ENCODE measurements at places on chromosomes 4 and X. TPM values are rescaled to one million over a fixed set of nuclear protein-coding genes. Genes with fewer than 3 reads are reported as not detected.

- DNase-seq, result no peak
Observed at GRCh38 chr4:5965225-5965624, 53.0 kb downstream of the C4orf50 start.

GRCh38 chr4:78441756-78442155, 109.8 kb upstream of the ANXA3 start:
- DNase-seq, result no peak

DNA sequence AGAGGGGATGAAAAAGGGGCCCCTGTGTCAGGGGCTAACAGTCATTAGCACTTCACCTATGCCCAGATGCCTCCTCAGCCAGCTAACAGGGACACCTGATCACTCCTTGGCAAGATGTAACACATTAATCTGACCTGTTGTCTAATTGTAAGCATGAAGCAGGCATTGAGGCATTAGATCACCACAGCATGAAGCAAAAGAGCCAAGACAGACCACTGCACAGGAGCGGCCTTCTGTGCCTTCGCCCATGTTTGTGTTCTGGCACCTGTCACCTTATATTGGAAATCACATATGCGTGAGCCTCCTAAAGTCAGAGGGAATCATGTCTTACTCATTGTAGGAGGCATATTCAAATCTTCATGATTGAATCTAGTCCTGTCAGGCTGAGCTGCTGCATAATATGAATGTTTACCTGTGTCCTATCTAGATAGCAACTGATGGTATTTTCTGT, 48.4 kb downstream of the PTTG2 start:
- DNase-seq, result no peak

- no peak for DNase-seq
Observed at GRCh38 chr4:69974631-69975030, 9.1 kb upstream of the CSN2 start.

DNA sequence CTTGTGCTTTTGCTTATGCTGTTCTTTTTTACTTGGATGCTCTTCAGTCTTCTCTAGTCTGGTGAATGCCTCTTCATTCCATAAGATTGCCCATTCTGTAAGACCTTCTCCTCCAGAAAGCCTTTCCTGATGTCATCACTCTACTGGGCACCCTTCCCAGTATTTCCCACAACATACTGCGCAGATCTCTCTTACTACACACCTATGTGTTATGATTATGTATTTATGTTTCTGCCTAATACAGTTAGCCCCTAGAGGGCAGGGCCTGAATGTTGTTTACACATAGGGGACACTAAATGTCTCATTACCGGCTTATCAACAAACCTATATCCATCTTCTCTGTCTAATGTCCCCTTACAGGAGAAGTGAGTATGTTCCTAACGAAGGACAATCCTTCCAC, 21.1 kb downstream of the AIFM1 start:
- DNase-seq, result no peak

GRCh38 chrX:113370006-113370405, 529.4 kb upstream of the AMOT start:
- no peak for DNase-seq

- no peak for DNase-seq
Observed at GRCh38 chr4:1168191-1169101, 3.9 kb downstream of the SPON2 start.

DNA sequence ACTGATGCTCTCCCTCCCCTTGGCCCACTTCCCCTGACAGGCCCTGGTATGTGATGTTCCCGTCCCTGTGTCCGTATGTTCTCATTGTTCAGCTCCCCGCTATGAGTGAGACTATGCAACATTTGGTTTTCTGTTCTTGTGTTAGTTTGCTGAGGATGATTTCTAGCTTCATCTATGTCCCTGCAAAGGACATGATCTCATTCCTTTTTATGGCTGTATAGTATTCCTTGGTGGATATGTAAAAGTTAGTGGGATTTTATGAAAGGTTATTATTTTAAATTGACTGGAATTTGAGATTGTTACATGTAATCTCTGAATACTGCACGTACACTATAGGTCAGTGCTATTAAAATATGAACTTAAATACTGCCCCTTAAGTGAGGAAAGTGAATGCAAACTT, 184.0 kb downstream of the WDFY3 start:
- no peak for DNase-seq

GRCh38 chr4:6043188-6043587, 25.0 kb upstream of the C4orf50 start:
- no peak for DNase-seq

GRCh38 chr4:117817301-117817700, 217.0 kb upstream of the NDST3 start:
- no peak for DNase-seq

DNA sequence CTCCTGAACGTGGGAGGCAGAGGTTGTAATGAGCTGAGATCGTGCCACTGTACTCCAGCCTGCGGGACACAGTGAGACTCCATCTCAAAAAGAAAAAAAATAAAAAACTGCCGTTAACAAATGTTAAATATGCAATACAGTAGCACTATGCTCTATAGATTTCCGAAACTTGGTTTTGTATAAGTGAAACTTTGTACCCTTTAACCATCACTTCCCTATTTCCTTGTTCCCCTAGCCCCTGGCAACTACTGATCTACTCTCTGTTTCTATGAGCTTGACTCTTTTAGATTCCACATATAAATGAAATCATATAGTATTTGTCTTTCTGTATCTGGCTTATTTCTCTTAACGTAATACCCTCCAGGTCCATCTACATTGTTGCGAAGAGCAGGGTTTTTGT, 74.1 kb downstream of the TAB3 start:
- DNase-seq, result no peak

GRCh38 chrX:41796577-41796976, 72.6 kb downstream of the GPR82 start:
- DNase-seq, result no peak

- DNase-seq, result no peak
Observed at GRCh38 chr4:82623121-82623683, 61.4 kb upstream of the TMEM150C start.

- no peak for DNase-seq
Observed at GRCh38 chrX:14884714-14885113, 11.5 kb downstream of the MOSPD2 start.

- DNase-seq, result no peak
Observed at GRCh38 chr4:3675251-3676115, 90.7 kb upstream of the ADRA2C start.

- DNase-seq, result peak; percentile 66
Observed at GRCh38 chr4:142379277-142380051, 466.6 kb downstream of the INPP4B start.

DNA sequence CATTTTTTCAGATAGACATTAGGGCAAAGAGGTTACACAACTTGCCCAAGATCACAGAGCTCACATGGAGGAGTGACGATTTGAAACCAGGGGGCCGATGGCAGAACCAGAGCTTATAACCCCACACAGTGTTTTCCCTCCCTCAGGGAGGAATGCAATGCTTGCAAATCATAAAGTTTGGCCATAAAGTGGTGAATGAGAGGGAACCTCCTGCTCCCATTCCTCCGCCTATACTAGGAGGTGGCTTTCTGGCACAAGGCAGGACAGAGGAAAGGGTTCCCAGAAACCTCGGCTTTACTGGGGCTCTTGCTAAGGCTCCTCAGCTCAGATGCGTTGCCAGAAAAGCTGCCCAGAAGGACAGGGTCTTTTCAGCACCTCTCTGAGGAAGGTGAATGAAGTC, 19.3 kb downstream of the TMEM154 start:
- DNase-seq, result no peak

DNA sequence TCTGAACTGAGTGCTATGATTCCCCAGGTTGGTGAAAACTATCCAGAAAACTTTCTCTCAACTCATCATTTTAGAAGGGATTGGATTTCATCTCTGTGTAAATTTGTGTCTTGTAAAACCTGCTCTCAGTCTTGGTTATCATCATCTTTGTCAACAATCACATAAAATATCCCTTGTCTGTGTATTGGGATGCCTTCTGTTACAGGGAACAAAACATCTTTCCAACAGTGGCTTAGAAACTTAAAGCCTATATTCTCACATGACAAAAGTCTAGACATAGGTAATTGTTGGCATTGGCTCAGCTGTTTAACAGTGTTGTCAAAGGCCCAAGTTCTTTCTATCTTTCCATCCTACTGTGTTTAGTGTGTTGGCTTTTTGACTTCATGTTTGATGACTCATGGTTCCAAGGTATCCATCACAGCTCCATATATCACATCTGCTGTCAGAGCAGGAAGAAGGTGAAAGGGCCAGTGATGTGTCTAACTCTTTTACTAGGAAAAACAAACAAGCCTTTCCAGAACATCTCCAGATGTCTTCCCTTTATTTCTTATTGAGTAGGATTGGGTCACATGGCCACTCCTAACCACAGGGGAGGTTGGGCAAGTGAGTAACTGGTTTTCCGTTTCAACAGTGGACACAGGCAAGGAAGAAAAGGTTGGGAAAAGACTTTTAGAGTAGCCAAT, 65.0 kb downstream of the PHEX start:
- DNase-seq, result peak; percentile 67

GRCh38 chr4:145904413-145905177, 34.0 kb downstream of the ZNF827 start:
- DNase-seq, result no peak

DNA sequence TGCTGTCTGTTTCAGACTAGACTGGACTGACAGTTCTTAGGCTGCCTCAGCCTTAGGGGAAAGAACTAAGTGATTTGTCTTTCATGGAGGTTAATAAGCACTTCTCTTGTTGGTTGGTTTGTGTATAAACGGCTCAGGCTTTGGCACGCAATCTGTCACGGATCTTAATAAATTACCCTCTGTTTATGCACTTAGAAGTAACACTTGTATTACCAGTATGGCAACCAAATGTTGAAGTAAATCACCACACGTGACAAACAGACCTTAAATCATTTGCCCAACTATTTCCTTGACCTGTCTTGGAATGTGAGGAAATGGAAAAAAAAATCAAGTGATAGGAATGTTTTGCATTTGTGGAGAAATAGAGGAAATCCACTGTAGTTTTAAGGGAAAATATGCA, 69.9 kb downstream of the TEX13A start:
- no peak for DNase-seq

GRCh38 chr4:137700072-137700471, 167.8 kb upstream of the PCDH18 start:
- DNase-seq, result no peak

DNA sequence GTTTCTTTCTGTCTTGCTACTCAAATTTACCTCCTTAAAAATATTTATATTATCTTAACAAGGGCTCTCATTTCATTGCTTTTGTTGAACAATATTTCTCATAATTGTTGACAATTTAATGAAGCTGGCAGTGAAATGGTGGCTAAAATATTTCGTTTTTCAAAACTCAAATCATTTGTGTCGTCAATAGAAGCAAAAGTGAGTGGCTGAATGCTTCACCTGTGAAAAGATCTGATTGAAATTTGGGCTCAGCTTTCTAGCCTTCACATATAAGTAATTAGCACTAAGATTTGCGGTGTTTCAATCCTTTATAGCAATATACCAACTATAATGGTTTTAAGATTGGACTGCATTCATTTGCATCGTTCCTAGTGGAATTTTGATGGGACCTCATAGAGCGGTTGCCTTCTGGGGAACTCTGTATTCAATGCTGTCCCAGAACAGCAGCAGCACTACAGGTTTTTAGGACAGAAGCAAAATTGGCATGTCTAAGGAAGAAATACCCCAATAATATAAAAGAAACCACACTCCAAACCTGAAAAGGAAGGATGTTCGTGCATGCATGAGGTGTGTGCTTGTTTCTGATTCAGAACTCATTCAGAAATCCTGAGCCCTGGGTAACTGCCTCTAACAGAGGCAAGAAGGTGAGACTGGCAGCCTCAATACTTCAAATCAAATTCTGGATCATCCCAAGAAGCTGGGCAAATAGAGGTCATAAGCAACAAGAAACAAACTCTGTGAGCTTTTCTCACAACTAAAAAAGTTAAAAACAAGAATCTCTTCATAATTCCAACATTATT, 2.5 kb downstream of the CXCL1 start:
- no peak for DNase-seq

DNA sequence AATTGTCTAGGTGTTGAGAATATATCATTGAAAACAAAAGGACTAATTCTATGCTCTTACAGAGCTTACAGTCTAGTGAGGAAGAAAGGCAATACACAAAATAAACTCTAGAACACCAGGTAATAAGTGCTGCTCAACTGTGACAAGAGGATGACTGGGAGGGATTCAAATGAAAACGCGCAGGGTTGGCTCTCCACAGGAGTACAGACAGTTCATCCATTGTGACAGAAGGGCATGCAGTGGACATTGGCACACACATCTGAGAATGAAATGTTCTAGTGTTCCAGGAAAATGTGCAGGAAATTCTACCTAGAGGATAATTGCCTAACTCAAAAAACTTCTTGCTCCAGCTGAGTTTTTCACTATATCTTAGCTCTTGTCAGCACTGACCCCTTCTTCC, 492.0 kb downstream of the IDS start:
- DNase-seq, result no peak

DNA sequence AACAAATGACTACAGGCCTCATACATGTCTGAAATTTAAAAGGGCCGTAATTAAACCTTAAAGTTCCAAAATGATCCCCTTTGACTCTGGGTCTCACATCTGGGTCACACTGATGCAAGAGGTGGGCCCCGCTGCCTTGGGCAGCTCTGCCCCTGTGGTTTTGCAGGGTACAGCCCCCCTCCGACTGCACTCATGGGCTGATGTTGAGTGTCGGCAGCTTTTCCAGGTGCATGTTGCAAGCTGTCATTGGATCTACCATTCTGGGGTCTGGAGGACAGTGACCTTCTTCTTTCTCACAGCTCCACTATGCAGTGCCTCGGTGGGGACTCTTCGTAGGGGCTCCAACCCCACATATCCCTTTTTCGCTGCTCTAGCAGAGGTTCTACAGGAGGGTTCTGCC, 1537.9 kb downstream of the PCDH18 start:
- no peak for DNase-seq

DNA sequence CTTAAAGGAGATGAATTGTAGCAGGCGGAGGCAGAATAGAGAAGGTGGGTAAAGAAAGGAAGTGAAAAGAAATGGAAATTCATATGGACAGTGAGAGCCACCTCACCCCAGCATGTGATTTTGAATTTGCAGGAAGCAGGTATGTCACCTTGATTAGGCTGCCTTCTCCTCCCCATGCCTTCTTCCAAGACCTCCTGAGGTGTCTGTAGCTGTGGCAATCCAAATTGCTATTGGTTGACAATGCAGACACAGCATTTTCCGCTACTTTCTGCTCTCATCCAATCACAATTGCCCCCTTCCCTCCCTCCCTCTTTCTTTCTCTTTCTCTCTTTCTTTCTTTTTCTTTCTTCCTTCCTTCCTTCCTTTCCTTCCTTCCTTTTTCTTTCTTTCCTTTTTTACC, 38.5 kb downstream of the RAB33B start:
- DNase-seq, result no peak

- DNase-seq, result no peak
Observed at GRCh38 chr4:145564540-145564939, 54.6 kb upstream of the MMAA start.

Gene SSX4B
- not detected for polyA plus RNA-seq

Gene EVC2
- polyA plus RNA-seq, result 2.9 TPM

Gene PRR32
- polyA plus RNA-seq, result not detected

Gene GPC4
- polyA plus RNA-seq, result 0.06 TPM

Gene HSFX2
- polyA plus RNA-seq, result not detected

Gene GPRASP2
- polyA plus RNA-seq, result 12.0 TPM

Gene RIPPLY1
- polyA plus RNA-seq, result not detected

Gene RNF175
- polyA plus RNA-seq, result not detected

Gene PPP4R3C
- polyA plus RNA-seq, result not detected

Gene BCAP31
- polyA plus RNA-seq, result 114 TPM

Gene GNRHR
- not detected for polyA plus RNA-seq

Gene IL13RA2
- 0.50 TPM for polyA plus RNA-seq

Gene SCARB2
- polyA plus RNA-seq, result 161 TPM

Gene SOWAHB
- polyA plus RNA-seq, result not detected

Gene MAGEE2
- not detected for polyA plus RNA-seq

Gene ZFP92
- polyA plus RNA-seq, result 0.02 TPM

Gene RASGEF1B
- 0.04 TPM for polyA plus RNA-seq

Gene ABCG2
- polyA plus RNA-seq, result 1.2 TPM
